ENCODE measurements at places on chromosomes 7 and 10.

GRCh38 chr10:11629731-11630130 lies 18.3 kb upstream of the USP6NL start:
- no peak for DNase-seq

- DNase-seq, result no peak
Measured at GRCh38 chr7:2009541-2010001, 223.2 kb downstream of the MAD1L1 start.

GRCh38 chr7:92647652-92648051 lies 57.5 kb upstream of the FAM133B start:
- DNase-seq, result no peak

- no peak for DNase-seq
Measured at GRCh38 chr7:30739691-30740090, 12.2 kb upstream of the INMT start.
